Left lung (tissue), 14 donors: ENCODE measurements at places on chromosomes 6 and 20. TPM values are rescaled to one million over a fixed set of nuclear protein-coding genes. Genes with fewer than 3 reads are reported as not detected.

UNC93A gene
- total RNA-seq, result not detected

TMC2 gene
- 0.24 TPM for total RNA-seq

MMP24 gene
- 24.9 TPM for total RNA-seq

NR2E1 gene
- total RNA-seq, result not detected

CALHM5 gene
- total RNA-seq, result 2.9 TPM

ALDH5A1 gene
- total RNA-seq, result 21.8 TPM

SEL1L2 gene
- not detected for total RNA-seq

RNF182 gene
- 2.5 TPM for total RNA-seq

WASF1 gene
- 5.5 TPM for total RNA-seq

HUS1B gene
- total RNA-seq, result 1.2 TPM
